ENCODE measurements at places on chromosomes 16 and 17. TPM values are rescaled to one million over a fixed set of nuclear protein-coding genes. Genes with fewer than 3 reads are reported as not detected.

PRSS27 gene
- total RNA-seq, result not detected

SIRT7 gene
- total RNA-seq, result 40.5 TPM

KRT27 gene
- total RNA-seq, result not detected

MYH2 gene
- total RNA-seq, result not detected

ANTKMT gene
- total RNA-seq, result 54.9 TPM

ORC6 gene
- 38.9 TPM for total RNA-seq

ZFP90 gene
- 12.1 TPM for total RNA-seq

ABAT gene
- 3.9 TPM for total RNA-seq

IQCK gene
- 18.6 TPM for total RNA-seq

CCT6B gene
- 2.1 TPM for total RNA-seq

DNA sequence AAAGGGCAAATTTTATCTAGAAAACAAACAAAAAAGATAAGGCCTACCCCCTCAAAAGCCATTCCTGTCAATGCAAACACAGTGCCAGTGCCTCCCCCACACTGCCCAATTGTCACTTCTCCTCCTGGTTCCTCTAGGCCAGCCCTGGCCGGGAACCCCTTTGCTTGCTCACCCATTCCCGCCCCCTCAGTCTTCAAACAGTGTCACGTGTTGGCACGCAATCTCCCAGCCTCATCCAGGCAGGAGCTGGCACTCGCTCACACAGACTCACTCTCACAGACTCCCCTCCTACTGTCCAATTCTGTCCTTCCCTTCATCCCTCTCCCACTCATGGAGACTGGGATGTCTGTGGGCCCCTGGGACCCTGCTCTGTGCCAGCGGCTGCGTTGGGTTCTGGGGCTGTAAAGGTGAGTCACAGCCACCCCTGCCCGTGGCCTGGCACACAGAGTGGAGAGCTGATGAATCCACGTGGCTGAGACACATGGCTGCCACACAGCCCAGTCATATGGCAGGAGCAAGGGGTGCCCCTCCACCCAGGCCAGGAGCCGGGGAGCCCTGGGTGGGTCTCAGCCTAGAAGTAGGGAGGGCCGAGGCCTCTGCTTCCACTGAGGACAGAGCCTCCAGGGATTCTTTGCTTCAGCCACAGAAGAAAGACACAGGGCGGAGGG, 54.8 kb downstream of the VAC14 start:
- peak; percentile 88 for DNase-seq

GRCh38 chr16:68802190-68802589, 41.1 kb upstream of the TANGO6 start:
- DNase-seq, result peak; percentile 67

- DNase-seq, result no peak
Observed at GRCh38 chr17:74610108-74610507, 13.4 kb downstream of the CD300E start.

DNA sequence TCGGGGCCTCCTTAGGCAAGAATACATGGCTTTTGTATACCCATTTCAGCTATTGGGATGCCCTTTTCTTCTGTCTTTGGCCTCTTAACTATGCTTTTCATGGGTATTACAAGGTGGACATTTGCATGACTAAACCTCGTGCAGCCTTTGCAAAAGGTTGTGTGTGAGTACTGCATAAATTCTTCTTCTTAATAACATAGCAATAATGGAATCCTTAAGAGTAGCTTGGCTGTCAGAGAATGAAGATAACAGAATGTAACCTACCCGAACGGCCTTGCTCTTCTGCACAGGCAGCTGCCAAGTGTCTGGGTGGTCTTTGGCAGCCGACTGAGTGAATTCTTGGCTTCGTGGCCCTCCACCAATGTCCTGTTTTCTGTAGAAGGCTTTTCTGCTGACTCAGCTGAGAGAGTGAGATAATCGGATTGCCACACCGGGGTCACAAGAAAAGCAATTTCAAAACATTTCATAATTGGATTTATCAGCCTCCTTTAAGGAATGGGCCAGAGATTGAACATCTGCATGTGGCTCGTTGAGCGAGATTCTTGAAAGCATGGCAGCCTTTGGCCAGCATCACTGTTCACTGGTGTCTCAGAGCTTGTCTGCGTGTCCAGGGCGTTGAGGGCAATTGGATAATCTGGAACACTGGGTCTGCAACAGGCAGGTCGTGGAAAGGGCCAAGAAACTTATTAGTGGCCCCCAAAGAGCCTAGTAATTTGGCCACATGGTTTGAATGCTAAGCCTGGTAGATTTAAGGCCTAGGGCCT, 13.4 kb downstream of the IRF8 start:
- no peak for DNase-seq

- no peak for DNase-seq
Observed at GRCh38 chr16:79420493-79420892, 180.0 kb downstream of the MAF start.

GRCh38 chr17:39485555-39485954, 24.3 kb downstream of the CDK12 start:
- peak; percentile 88 for DNase-seq

GRCh38 chr16:56945847-56946527, 14.0 kb downstream of the HERPUD1 start:
- no peak for DNase-seq

DNA sequence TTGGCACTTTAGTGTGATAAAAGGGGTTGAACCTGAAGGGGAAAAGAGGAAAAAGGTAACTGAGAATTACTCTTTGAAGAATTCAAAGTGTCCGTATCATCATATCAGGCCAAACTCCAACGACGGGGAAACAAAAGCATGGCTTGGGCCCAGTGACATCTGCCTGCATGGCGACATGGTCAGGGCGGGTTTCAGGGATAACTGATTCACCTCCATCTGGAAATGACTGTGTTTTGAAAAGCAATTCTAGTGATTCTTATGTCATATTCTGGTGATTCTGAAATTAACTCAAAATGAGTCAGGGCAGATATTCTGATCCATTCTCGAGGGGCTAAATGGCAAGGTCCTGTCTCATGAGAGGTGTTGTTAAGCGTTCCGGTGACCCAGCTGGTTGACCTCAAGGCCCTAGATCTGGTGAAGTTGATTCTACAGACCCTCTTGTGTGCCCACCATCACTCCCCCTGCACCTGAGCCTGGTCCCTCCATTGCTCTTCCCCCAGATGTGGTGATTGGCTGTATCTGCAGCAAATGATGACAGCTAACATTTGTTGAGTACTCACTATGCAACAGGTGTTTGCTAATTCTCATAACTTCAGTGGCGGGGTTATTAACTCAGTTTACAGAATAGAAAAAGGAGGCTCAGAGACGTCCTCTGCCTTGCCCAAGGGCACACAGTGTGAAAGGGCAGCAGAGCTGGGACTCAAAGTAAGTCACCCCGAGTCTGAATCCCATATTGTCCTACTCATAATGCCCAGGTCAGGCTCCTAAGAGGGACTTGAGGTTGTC, 251.8 kb downstream of the MAF start:
- DNase-seq, result no peak

DNA sequence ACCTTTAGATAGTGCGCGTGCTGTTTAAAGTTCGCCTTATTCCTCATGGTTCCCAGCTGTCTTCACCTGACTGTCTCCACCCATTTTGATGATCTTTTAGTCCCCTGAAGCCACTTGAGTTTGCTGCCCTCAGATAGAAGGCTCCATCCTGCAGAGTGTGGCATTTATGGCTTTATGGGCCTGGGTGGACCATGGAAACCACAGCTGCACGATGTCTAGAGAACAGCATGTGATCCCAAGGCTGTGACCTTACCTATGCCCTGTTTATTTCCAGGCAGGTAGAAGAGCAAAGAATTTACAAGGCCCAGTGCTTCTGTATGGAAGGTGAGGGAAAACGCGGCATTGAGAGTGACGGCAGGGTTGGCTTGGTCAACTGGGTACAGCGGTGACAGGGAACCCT, 356.9 kb downstream of the SLC39A11 start:
- DNase-seq, result no peak

DNA sequence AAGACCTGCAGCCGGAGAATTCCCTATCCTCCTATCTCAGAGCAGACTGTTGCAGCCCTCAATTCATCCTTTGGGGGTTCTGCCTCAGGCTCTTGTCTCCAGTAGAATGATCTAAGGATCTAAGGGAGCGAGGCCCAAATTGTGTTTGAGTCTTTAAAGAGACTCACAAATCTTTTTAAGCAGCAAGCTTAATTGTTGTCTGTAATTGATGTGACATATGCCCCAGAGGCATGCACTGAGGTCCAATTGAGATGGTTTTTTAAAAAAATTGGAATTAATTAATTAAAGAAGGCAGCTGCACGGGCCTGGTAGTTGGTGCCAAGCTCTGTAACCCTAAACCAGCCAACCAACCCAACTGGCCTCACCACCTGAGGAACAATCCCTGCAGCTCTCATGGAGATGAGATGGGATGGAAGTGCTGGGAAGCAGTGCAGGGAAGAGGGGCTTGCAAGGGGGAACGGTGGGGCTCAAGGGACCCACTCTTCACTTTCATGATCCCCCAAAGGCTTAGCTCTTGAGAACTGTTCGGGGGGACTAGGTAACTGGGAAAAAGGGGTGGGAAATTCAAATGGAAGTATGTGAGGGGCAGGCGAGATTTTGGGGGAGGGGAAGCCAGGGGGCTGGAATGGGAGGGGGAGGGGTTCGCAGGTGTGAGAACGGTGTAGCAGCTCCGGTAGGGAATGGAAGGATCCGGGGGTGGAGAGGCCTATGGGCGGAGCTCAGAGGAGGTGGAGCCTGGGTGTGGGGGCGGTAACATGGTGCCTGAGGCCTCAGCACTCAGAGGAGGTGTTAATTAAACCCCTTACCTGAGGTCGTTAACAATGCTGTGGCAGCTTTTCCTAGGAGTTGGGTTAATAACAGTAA, 9.2 kb upstream of the ZNF652 start:
- no peak for DNase-seq

DNA sequence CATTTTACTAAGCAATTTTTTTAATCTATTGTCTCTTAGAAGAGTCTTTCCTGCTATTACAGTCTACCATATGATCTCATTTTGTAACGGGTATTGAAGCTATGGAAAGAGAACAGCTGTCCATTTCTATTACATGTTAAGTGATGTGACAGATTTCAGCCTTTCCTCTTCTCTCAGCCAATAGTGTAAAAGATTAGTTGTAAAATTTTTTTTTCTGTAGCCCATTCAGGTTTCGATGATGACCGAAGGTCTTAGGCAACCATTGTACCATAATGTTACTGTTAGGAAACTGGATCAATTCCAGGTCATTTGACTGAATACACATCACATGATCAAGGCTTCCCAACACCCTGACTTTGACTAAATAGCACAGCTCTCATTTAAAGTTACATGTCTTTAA, 147.6 kb upstream of the HLF start:
- DNase-seq, result no peak

DNA sequence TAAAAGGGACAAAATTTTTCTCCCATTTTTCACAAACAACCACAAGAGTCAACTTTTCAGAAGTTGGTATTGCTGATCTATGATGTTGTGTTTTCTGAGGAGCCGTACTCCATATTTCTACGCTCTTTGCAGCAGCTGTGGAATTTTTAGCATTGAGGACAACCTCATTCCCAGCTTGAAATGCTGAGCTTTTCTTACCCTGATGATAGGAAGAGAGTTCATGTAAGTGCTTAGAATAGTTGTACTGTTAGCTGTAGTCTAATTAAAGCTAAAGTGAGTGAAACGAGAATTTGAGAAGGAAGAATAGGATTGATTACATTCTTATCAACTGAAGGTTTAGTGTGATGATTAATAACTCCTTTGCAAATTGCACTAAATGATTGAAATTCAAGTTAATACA, 72.3 kb downstream of the NF1 start:
- no peak for DNase-seq

Data from Daoy (cell line).